Activated T-helper 1 cell treated with anti-CD3 and anti-CD28 coated beads, Interleukin-2, amount 50 U/mL, for 16 hours (primary cell): ENCODE measurements at places on chromosomes 6 and 20.

- DNase-seq = no peak
Measured at GRCh38 chr6:145119081-145119480, 616.2 kb downstream of the EPM2A start.

GRCh38 chr6:110063594-110064263 lies 85.6 kb downstream of the GPR6 start:
- DNase-seq = no peak

- no peak for DNase-seq
Measured at GRCh38 chr20:4067600-4068261, 52.4 kb upstream of the RNF24 start.

DNA sequence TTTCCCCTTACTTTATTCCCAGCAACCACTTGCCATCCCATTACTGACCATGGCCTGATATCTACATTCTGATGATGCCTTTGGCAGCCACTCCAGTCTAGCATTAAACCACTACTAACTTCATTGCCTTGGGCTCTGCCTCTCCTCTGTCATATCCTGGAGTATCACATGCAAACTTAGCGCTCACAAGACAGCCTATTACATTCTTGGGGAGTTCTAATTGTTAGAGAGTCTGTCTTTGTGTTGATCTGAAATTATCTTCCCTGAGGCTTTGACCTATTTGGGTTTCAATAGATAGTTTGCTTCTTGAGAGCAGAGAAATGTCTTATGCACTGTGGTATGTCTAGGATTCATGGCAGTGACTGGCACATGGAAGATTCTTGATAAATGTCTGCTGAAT lies 40.5 kb upstream of the RAB32 start:
- no peak for DNase-seq

- no peak for DNase-seq
Measured at GRCh38 chr6:22071270-22072041, 225.4 kb downstream of the PRL start.

GRCh38 chr20:9330151-9330550 lies 184.2 kb upstream of the LAMP5 start:
- DNase-seq = no peak

GRCh38 chr20:1626528-1627199 lies 6.9 kb upstream of the SIRPB1 start:
- DNase-seq = no peak

- DNase-seq = peak; percentile 6
Measured at GRCh38 chr6:25991785-25992412, 29.3 kb downstream of the TRIM38 start.

DNA sequence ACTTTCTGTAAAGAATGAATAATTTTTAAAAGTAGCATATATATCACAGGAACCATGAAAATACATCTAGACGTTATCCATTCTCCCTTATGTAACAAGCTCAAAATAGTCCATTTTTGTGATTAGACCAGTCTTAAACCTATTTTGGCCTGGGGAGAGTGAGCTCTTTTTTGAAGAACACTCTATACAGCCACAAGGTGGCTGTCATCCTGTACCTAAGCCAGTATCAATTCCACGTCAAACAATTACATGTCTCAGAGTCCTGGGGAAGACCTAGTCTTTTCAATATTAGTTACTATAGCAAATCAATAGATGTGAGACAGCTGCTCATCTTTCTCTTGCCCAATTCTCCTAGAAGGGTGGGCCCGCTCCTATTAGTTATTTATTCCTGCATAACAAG lies 28.4 kb downstream of the FBXO5 start:
- no peak for DNase-seq

DNA sequence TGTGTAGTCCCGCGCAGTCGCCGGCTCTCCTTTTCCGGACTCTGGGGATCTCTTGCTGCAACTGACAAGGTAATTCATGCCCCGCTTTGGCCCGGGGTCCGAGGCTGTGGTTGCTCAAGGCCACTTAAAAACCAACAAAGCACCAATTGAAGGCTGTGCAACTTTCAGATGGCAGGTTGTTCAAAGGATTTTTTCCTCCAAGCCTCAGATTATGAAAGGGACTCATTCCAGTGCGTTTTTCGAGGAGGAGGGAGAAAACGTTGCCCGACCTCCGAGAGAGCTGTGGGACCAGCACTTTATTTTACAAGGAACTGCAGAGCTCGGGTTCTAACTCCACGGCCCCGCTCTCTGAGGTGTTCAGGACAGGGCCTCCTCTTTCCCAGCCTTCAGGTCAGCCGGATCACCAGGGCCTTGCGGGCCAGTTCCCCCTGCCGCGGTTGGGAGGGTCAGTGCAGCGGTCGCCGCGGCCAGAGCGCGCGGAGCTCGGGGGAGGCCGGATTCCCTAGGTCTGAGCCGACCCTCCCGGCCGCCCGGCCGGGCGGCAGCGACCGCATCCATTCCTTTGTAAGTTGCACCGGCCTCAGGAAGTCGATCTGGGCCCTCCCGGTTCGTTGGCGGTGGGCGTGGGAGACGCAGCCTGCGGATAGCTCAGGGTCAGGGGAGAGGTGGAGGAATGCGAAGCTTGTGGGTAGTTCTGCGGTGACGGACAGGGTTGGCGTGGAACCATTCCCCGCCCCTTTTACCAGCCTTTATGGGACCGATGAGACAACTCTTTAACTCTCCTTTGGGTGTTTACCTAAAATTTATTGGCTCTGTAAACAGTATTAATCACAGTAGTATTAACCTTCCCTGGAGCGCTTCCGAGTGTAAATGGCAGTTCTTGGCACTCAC lies 1.6 kb downstream of the UTRN start:
- DNase-seq = no peak

GRCh38 chr20:62638679-62639406 lies 3.5 kb upstream of the SLCO4A1 start:
- DNase-seq = no peak

- DNase-seq = no peak
Measured at GRCh38 chr6:2909718-2910117, 6.6 kb upstream of the SERPINB9 start.

DNA sequence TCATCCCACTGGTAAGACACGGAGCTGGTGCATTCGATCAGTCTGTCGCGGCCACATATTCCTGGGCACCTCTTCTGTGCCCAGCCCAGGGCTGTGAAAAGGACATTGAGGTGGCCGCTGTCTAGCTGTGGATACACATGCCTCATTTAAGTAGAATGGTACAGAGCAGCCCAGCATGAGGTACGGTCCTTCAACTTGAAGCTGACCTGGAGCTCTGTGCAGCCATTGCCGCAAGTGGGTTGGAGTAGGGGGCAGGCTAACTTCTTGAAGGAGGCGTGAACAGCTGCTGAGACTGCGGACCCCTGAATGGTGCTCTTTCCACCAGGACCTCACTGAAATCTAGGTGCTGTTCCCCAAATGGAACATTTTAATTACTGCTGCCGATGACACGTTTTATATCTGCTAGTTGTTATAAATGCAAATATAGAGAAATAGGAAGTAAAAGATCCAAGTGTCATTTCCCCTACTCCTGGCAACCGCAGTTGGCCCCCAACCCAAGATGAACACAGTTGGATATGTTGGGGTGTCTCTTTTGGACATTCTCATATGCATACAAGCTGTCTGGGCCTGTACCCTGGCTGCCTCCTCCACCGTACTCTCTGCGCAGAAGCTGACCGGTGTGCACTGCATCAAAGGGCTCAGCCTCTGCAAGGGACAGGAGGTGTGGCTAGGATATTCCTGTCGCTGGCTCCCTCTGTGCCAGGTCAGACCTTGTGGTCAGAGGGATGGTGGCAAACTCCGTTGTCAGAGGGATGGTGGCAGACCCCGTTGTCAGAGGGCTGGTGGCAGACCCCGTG lies 86.1 kb downstream of the CDC5L start:
- DNase-seq = no peak

DNA sequence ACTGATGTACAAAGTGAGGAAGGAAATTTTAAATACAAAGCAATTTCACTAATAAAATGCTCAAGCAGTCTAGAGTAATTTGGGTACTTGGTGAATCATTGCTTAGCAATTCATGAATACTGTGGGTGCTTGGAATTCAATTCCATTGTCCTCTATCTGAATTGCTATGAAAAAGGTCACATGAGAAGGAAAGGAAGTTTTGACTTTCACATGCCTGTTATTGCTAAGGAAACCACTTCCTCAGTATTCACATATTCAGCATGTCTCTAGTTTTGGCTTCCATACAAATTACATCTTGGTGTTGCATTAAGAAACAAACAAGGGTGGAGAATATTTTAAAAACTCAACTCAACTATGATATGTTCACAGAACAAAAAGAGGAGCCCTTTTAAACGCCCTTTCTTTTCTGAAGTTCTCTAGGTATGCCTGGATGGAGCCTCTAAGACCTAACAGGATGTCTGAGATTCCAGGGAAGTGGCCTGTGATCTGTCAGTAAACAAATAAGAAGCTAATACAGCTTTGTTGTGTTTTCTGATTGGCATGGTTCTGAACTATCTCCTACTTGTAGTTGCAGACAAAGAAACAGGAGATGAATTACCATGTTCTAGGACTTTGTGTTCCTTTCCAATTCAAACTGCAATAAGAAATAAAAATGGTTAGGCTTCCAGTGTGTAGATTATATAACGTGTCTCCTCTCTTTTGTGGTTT lies 190.4 kb downstream of the OGFRL1 start:
- DNase-seq = no peak

DNA sequence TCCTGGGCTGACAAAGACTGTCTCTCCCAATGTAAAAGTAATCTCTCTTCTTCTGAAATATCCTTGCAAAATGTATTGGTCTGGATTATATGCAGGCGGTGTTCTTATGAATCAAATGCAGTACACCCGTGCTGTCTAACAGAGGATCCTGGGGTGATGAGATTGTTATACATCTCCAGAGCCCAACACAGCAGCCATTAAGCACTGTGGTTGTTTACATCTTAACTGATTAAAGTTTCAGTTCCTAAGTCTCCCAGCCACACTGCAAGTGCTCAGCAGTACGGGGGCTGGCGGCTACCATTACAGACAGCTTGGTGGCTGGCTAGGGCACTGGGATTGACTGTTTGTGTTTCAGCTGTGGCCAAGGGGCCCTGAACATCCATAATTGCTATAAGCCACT lies 7.0 kb downstream of the UNC93A start:
- no peak for DNase-seq

DNA sequence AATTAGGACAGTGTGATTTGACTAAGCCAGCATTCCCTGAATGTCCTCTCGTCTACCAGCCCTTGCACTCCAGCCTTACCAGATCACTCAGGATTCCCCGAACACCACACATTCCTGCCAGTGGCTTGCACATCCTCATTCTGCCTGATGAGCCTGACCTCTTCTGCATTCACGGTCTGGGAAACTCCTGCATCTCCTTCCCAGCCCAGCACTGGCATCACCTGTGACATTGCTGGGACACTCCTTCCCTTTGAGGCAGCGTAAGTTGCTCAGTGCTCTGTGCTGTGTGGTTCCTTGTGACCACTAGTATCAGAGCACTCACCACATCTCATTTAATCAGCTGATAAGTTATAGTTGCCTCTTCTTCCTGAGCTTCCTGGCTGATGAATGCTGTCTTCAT lies 17.3 kb downstream of the NCOA7 start:
- no peak for DNase-seq

DNA sequence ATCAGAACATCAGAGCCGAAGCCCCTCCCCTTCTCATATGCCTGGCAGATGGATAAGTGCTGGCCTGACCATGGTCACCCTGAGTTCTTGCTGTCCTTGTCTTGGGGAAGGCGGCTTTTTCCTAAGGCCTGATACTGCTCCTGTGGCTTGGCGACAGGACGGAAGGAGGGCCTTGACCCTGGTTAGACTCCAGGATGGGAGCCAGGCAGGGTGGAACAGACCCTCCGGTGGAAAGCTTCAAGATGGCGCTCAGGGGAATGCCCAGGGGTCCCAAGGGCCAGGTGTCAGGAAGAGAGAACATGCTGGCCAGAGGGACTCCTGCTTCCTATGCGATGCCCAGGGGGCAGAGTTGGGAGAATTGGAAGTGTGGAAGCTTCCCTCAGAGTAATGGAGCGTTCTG lies 29.6 kb downstream of the ADA start:
- no peak for DNase-seq

GRCh38 chr6:107716688-107717089 lies 107.4 kb downstream of the SCML4 start:
- peak; percentile 62 for DNase-seq

- no peak for DNase-seq
Measured at GRCh38 chr20:1456300-1456699, 10.3 kb downstream of the NSFL1C start.

DNA sequence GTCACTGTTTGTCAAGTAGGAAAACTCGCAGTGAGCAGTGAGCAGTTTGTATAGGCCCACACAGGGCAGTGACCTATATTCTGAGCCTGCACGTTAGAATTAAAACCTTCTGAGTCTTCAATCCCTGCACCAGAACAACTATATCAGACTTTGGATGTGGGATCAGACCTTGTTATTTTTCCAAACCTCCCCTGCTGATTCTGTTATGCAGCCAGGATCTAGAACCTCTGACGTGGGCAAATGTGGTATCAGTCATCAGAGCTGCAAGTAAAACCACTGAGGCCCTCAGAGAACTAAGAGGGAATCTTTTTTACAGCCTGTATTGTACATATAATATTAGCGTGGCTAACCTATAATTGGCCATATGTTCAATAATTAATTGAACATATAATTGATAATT lies 32.0 kb upstream of the AKAP7 start:
- no peak for DNase-seq

DNA sequence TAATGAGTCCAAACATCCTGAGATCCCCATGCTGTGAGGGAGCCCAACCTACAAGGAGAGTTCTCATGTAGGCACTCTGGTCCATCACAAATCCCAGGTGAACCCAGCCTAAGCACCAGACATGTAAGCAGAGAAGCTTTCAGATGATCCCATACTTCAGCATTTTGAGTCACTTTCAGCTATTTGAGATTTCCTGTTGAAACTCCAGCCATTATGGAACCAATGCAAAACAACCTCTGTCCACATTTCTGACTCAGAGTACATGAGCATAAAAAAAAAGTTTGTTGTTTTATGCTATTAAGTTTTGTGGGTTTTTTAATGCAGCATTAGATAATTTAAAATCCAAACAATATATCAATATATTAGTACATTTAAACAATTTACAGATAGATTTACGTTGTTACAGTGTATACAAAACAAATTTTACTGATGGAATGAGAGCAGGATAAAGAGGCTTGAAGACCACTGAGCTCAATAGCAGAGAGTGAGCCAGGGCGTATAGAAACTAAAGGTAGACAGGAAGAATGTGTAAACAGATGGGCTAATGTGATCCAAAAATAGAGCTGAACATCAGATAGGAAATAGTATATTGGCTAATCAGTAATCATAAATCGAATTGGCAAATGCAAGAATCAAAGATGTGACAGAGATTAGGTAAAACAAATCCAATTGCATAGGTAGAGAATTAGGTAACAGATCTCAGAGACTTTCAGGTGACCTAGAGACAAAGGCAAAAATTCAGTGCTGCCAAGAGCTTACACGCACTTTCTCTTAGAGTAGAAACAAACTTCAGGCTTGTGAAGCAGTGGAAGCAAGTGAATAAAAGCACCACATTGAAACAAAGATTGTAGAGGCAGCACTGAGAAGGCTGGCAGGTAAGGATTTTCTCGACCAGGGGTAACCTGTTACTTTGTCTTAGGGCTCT lies 36.2 kb upstream of the PLCB1 start:
- DNase-seq = no peak

GRCh38 chr20:46894579-46894958 lies at the start of gene EYA2:
Gene EYA2 (plus strand): TSS chr20:46894843. CDS start chr20:46990011, 95,168 bp downstream.
- no peak for DNase-seq

GRCh38 chr6:159715166-159715565 lies 12.1 kb upstream of the WTAP start:
- no peak for DNase-seq

GRCh38 chr6:141445928-141446628 lies 686.6 kb upstream of the GJE1 start:
- no peak for DNase-seq

GRCh38 chr20:17497821-17498580 lies 33.2 kb downstream of the BFSP1 start:
- no peak for DNase-seq
